ENCODE measurements at places on chromosomes 12 and 14.

GRCh38 chr12:90854136-90854689 is 100.8 kb downstream of the CCER1 start:
- DNase-seq, result no peak

- no peak for DNase-seq
Measured at GRCh38 chr14:34596891-34597290, 33.1 kb downstream of the SNX6 start.

GRCh38 chr12:42361909-42362646 is 36.1 kb downstream of the PPHLN1 start:
- DNase-seq, result no peak

- no peak for DNase-seq
Measured at GRCh38 chr12:29578731-29579130, 81.2 kb upstream of the OVCH1 start.

DNA sequence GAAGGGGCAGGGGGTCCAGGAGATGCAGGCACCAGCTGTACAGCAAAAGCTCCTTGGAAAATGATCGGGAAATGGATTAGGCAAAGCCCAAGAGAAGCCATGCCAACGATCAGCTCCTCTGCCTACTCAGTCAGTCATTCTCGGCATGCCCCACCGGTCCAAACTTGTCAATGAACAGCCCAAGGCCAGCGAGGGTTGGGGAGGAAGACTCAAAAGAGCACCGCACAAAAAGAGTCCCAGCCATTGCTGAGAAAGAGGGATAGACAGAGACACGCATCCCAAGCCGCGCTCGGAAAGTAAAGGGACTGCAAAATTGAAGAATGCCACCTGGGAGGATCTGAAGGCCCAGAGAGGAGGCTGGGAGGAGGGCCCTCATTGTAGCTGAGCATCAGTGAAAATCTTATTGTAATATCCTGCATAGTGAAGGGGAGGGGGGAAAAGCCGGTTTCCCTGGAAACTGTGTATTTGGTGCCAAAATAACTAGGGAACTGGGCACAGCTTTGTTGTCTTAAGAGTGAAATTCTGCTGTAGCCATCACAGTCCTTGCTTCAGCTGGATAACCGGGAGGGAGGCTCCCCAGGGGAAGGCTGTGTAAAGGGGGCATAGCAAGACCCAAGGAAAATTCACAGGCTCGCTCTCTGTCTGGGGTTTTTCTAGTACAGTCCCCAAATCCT is 4.7 kb downstream of the KDM2B start:
- no peak for DNase-seq

- no peak for DNase-seq
Measured at GRCh38 chr12:88298761-88299242, 156.7 kb downstream of the TMTC3 start.

GRCh38 chr14:37034410-37035285 is 137.8 kb downstream of the SLC25A21 start:
- no peak for DNase-seq

GRCh38 chr12:6752167-6752920 is 597 bp downstream of the MLF2 start:
- DNase-seq, result no peak

- no peak for DNase-seq
Measured at GRCh38 chr12:20050221-20050620, 318.1 kb upstream of the PDE3A start.

GRCh38 chr14:94056579-94057308 is 24.3 kb downstream of the DDX24 start:
- no peak for DNase-seq

- DNase-seq, result no peak
Measured at GRCh38 chr12:1873531-1874510, 44.6 kb downstream of the CACNA2D4 start.

- no peak for DNase-seq
Measured at GRCh38 chr12:4812624-4813327, 92.6 kb downstream of the GALNT8 start.

GRCh38 chr12:12372946-12373722 is 16.3 kb downstream of the BORCS5 start:
- DNase-seq, result no peak

GRCh38 chr12:53378222-53378621 is 1.8 kb upstream of the SP1 start:
- no peak for DNase-seq

DNA sequence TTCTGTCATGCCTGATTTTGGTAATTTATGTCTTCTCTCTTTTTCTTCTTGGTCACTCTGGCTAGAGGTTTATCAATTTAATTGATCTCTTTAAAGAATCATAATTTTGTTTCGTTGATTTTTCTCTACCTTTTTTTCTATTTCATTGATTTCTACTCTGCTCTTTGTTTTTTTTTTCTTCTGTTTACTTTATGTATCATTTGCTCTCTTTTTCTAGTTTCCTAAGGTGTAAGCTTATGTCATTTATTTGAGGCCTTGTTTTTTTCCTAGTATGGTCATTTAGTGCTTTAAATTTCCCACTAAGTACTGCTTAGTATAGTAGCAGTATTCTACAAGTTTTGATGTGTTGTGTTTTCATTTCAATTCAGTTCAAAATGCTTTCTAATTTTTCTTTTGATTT is 89.6 kb downstream of the BRMS1L start:
- DNase-seq, result no peak

- DNase-seq, result no peak
Measured at GRCh38 chr12:122942637-122943036, 23.6 kb downstream of the ABCB9 start.

- DNase-seq, result no peak
Measured at GRCh38 chr14:69870613-69871012, 8.6 kb upstream of the SMOC1 start.

DNA sequence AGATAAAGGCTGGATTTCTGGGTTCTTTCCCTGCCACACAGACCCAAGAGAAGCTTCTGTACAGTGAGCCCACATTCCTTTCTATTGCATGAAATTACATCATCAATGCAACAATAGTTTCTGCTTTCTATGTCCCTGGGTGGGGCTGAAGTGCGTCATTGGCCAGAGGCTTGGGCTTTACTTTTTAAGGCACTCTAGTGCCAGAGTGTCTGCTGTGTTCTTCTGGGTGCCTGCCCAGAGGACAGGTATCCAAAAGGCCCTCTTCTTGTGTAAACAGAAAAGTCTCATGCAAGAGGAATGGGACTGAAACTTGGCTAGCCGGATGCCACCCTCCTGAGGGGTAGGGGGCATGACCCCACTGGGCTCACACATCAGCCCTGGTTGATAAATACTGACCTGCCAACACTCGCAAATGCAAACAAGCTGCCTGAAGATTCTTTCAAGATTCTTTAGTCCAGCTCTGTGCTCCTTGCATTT is 5.9 kb downstream of the KRT86 start:
- no peak for DNase-seq

DNA sequence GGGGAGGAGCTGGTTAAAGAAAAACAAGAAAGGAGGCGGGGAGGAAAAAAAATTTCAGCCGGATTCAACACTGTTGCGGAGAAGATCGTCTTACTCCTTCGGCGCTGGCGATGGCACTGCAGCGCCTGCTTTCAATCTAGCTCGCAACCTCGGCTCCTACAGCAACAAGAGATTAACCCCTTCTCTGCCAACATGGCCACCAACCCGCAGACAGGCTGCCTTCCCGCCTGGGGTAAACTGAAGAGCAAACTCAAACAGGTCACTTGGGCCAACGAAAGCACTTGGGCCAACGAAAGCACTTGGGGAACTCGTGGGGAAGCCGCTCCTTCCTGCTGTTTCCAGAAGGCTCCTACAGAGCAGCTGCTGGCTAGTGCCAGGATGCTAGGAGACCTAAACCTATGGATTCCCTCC is 73.7 kb downstream of the CIT start:
- no peak for DNase-seq

DNA sequence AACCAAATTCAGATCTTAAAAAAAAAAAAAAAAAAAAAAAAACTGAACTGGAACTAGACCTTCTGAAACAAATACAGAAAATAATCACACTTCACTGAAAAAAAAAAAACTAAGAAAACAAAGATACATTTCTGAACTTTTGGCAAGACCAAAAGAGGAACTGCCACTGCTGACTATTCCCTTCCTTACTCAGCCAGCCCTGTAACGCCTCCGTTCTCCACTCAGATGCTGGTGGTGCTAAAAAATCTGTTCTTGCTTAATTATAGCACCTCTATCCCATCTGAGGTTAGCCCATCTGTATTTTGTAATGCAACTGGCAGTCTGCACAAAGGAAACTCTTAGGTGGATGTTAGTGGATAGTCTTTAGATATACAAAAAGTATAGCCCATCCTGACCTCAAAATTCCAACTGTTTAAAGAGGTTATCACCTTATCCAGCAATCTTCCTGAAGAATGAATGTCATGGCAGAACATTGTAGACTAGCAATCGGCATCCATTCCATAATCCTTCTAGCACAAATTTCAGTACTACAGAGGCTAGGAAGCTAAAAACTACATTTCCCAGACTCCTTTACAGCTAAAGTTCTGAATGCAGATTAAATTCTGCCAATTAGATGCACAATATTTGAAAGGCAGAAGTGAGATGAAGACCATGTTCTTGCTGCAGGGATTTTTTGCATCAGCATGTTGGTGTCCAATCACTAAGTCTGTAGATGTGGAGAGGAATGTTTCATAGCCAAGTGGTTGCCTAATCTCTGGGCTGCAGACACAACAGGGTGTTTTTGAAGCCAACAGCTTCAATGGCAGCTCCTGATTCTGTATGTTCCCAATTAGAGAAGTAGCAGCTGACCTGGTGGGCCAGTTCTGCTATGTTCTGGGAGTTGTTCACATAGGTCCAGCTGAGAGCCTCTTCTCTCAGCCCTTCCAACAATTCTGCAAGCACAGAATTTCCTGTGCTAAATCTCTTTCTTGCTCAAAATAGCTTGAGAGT is 5.7 kb downstream of the MAP3K9 start:
- DNase-seq, result no peak

- DNase-seq, result no peak
Measured at GRCh38 chr14:94161981-94162380, 12.1 kb upstream of the PPP4R4 start.

- DNase-seq, result no peak
Measured at GRCh38 chr12:92535961-92536360, 166.8 kb upstream of the PLEKHG7 start.

DNA sequence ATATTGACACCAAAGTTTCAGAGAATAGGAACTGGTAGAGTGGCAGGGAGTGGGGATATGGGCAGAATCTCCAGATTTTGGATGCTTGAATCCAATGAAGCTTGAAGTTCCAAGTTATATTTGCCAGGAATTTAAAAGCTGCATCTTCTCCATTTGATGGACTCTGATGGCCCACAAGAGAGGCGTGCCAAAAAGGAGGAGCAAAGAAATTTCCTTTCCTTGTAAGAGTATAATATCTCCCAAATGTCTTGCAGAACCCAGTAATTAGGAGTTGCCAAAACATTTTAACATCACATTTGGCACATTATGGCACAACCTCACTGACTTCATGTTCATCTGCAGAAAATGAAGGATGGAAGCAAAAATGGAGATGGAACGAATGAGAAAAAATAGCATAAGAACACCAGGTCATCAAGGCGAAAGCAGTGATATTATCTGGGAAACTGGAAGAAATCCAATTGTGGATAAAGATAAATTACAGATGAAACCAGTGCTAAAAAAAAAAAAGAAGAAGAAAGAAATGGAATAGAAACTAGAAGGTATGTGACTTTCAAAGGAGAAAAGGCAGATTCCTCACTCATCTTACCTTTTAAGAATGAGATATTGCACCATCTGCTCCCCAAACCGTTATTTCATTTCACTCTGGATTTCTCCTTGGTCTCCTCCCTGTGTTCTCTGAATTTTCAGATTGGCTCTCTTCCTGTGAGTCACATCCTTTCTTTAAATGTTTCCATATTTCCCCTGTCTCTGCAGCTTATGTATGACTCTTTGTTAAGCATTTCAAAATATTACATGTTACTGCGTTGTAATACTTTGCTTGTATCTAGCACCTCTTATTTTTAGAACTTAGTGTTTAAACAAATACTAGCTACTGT is 13.5 kb upstream of the FLRT2 start:
- no peak for DNase-seq

- no peak for DNase-seq
Measured at GRCh38 chr12:63905544-63905943, 61.0 kb downstream of the SRGAP1 start.

GRCh38 chr12:44286336-44286735 is 450.5 kb downstream of the TMEM117 start:
- no peak for DNase-seq
